ENCODE measurements at places on chromosomes 5 and 9. TPM values are rescaled to one million over a fixed set of nuclear protein-coding genes. Genes with fewer than 3 reads are reported as not detected.

- no peak for DNase-seq
Measured at GRCh38 chr5:65840071-65840470, 86.3 kb upstream of the ERBIN start.

DNA sequence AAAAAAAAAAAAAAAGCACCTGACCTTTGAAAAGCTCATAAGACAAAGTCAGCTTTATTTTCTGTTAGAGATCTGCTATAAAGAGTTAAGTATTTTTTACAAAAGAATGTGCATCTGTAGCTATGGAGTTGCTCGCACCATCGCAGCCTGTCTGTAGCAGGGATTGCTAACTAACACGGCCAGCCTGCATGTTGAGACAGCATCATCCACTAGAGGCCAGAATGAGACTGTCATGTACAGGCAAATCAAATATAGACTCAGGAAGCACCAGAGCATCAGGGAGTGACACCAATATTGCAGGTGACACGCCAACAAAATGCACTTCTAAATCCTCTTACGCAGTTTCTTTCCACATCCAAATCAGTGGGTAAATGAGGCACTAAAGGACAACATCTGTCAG, 136.3 kb upstream of the RASEF start:
- DNase-seq = peak; percentile 37

The CNTNAP3 gene
- 6.3 TPM for total RNA-seq

DNA sequence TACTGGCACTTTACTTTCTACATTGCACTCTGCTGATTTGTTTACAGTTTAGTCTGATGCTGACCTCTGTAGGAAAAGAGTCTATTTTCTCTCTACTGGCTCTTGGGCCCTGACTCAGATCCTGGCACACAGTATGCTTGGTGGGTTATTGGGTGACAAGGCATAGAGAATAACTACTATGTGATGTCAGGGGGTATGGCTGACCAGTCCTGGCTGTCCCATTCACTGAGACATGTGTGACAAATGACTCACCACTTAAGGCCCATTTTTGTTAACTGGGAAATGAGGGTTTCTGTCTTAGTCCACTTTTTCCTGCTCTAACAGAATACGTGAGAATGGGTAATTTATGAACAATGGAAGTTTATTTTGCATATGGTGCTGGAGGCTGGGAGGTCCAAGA, 66.4 kb downstream of the DAPK1 start:
- DNase-seq = peak; percentile 42

The MUSK gene
- not detected for total RNA-seq

DNA sequence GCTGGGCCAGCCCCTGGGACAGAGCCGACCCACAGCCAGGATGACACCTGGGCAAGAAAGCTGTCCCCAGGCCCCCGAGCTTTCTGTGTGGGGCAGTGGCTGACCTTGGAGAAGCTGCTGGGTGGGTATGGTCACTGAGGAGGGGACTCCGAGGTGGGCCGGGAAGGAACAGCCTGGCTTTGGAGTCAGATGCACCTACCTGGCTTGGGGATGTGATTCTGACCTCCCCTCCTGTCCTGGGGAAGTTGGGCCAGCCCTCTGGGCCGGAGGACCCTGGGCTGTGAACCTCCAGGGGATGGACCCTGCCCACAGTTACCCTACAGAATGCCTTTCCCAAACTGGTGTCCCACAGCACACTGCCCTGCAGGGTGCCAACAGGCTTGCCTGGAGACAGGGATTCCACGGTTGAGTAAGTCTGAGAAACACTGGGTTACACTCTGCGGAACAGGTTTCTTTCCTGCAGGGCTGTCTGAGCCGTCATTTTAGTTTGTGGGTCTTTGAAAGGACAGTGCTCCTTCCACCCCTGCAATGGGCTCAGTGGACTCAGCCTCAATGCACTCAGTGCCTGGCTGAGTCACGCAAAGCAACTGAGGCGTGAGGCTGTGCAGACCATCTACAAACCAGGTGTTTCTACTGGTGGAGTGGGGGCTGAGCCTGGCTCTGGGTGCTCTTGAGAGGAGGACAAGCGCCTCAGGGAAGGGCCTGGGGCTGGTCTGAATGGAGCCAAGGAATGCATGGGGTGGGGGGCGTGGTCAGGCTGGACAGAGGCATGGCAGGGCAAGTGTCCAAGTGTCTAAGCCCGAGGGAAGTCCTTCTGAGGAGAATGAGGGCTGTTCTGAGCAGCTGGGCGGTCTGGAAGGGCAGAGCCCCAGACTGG, 41.3 kb upstream of the PHYKPL start:
- no peak for DNase-seq

The WNK2 gene
- 85.7 TPM for total RNA-seq

GRCh38 chr5:161889971-161890370, 42.1 kb downstream of the GABRA1 start:
- no peak for DNase-seq

The PRSS3 gene
- total RNA-seq = 29.5 TPM

DNA sequence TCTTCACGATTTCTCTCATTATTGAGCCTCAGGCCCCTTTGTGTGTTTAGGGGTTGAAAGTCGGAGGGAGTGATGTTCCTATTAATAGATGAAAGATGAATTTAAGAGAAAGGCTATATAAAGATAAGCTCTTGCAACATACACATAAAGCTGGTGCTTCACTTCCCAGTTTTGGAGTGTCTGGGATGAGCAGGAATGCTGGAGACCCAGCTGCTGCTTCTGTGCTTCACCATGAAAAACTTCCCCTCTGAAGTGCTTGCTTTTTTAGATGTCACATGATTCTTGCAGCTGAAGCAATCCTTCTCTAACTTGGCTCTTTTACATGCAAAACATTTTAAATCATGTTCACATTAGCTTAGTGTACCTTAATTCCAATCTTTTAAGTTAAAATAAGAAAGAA, 19.7 kb upstream of the SNCAIP start:
- DNase-seq = no peak

DNA sequence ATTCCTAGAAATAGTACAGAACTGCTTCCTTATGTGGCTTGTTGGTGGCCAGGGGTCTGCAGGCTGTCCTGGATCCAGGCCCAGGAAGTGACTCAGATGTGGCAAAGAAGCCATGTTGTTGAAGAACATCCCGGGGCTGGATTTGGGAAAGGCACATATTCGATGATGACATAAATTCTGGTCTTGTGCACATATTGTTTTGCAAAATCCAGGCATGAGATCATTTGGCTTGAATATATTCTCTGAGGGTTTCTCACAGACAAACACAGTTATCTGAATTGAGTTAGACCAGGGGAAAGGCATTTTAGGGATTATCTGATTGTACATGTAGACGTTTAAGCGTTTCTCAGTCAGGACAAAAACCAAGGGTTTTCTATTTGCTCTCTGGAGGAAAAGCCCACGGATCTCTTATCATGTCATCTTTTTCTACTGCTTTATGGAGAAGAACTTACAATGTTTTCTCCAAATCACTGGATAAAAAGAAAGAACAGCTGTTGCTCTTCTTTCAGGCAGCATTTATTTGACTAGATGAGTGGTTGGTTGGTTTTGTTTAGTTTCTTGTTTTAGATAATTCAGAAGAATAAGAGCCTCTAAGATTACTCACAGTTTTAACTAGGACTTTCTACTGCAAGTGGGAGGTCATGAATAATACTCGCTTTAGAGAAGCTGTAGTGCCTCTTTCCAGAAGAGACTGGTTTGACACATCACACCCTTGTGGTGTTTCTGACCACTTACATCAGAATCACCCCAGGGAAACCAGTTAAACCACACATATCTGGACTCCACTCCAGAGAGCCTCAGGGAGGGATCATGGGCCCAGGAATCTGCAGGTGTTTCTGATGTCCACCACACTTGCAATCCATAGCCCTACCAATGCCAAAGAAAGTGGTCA, 29.5 kb upstream of the LHFPL2 start:
- peak; percentile 57 for DNase-seq

GRCh38 chr5:177494346-177495195, 2.8 kb downstream of the PDLIM7 start:
- peak; percentile 95 for DNase-seq

- DNase-seq = no peak
Measured at GRCh38 chr5:139650689-139651042, 2.5 kb downstream of the CXXC5 start.

GRCh38 chr5:97088774-97089148, 53.6 kb downstream of the LIX1 start:
- DNase-seq = no peak

The PIP5KL1 gene
- 0.17 TPM for total RNA-seq

DNA sequence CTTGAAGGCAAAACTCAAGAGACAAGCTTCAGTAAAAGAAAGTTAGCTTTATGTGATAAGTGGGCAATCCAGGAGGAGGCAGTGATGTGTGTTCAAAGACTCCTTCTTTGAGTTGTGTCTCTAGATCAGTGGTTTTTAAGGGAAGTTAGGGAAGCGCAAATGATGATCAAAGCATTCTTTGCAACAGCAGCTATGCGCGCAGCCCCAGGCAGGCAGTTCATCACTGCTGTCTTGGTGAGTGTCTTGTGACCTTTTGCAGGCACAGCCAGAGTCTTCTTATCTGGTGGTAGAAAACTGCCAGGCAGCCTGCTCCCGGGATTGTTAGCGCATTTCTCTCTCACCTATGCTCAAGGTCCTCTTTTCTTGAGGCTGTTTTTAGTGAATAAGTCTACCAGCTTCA, 40.3 kb upstream of the CLK4 start:
- no peak for DNase-seq

DNA sequence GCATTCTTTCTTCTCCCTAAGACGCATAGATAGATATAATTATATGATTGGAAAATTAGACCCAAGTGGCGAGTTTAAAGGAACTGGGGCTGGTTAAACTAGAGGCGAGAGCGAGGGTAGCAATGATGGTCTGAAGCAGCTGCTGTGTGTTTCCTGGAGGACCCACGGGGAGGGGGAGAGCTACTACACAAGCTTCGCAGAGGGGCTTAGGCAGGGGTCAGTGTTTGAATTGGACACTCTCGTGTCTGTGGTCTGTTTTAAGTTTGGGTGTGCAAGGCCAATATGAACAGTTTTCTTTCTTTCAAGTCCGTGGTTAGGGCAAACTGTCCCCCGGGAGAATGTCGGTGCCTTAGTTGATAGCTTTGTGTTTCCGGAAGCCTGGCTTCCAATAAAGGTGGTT, 43.1 kb downstream of the PDZD2 start:
- no peak for DNase-seq

DNA sequence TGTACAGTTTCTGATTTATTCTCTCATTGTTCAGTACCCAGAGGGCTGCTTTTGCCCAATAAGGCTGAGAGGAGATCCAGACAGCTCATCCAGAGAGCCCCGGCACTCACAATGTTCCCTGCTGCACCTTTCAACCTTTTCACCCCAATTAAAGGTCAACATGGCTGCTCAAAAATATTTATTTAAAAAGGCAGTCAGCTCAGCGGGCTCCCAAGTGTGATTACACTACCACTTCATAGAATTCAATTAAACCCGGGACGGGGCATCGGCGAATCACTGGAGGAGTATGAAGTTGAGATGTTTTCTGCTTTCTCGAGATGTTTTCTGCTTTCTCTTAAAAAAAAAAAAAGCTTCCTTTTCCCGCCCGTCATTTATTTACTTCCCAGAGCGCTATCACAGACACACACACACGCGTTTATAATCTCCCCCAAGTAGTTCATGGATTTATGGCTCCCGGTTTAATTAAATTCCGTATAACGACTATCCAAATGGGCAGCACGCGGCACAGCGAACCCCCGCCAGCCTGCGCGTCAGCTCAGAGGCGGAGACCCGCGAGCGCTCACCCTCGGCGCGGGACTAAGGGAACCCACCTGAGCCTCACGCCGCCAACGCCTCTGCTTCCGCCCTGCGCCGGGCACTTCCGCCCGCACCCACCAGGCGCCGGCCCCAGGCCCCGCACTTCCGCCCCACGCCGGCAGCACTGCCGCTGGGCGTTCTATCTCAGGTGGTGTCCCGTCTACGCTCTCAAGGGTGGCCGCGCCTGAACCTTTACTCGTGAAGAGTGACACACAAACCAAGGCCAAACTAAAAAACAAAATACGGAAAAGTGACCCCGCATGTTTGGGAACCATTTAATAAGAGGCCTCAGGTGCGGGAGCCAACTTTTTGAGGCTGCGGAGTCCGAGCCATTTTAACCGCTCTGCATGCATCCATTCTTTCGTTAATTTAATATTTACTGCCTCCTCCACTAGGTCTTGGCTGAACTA, at the start of gene C5orf63:
Gene C5orf63, minus strand, starts transcription at position 642 of the 986 bp plus-strand sequence. CDS start 14,507 bp downstream, outside the sequence.
- DNase-seq = peak; percentile 67

GRCh38 chr9:127776195-127776923, 2.1 kb downstream of the SH2D3C start:
- DNase-seq = no peak

DNA sequence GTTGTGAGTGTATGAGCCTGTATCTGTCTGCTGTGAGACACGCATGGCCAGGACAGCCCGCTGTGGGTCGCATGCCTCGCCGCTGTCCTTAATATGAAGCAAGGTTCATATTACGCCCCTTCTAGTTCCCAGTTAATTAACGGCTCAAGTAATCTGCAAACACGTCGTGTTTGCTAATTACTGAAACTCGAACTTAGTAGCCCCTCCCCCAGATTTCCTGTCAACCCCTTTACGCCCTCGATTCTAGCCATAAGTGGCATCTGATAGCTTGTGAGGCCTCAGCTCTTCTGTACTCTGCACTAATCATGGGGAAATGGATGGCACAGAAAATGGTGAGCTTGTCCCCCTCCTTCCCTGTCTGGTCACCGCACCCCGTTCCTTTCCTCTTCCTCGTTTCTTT, 116.9 kb upstream of the OTULINL start:
- DNase-seq = no peak

DNA sequence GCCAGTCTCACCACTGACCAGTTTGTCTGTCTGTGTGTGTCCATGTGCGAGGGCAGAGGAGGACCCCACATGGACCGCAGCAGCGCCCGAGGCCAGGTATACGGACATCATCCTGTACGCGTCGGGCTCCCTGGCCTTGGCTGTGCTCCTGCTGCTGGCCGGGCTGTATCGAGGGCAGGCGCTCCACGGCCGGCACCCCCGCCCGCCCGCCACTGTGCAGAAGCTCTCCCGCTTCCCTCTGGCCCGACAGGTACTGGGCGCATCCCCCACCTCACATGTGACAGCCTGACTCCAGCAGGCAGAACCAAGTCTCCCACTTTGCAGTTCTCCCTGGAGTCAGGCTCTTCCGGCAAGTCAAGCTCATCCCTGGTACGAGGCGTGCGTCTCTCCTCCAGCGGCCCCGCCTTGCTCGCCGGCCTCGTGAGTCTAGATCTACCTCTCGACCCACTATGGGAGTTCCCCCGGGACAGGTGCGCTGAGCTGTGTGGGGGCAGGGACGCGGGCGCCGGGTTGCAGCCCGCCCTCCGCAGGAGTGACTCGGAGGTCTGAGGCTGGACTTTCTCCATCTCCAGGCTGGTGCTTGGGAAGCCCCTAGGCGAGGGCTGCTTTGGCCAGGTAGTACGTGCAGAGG, 6.5 kb downstream of the FGFR4 start:
- no peak for DNase-seq

The PCDHA13 gene
- 2.3 TPM for total RNA-seq

- no peak for DNase-seq
Measured at GRCh38 chr5:62969409-62970120, 390.9 kb downstream of the LRRC70 start.

The PDZD2 gene
- total RNA-seq = 0.76 TPM

The DHX29 gene
- 20.1 TPM for total RNA-seq
